Renal pelvis (tissue), 12 donors: ENCODE measurements at places on chromosomes 5 and 9.

DNA sequence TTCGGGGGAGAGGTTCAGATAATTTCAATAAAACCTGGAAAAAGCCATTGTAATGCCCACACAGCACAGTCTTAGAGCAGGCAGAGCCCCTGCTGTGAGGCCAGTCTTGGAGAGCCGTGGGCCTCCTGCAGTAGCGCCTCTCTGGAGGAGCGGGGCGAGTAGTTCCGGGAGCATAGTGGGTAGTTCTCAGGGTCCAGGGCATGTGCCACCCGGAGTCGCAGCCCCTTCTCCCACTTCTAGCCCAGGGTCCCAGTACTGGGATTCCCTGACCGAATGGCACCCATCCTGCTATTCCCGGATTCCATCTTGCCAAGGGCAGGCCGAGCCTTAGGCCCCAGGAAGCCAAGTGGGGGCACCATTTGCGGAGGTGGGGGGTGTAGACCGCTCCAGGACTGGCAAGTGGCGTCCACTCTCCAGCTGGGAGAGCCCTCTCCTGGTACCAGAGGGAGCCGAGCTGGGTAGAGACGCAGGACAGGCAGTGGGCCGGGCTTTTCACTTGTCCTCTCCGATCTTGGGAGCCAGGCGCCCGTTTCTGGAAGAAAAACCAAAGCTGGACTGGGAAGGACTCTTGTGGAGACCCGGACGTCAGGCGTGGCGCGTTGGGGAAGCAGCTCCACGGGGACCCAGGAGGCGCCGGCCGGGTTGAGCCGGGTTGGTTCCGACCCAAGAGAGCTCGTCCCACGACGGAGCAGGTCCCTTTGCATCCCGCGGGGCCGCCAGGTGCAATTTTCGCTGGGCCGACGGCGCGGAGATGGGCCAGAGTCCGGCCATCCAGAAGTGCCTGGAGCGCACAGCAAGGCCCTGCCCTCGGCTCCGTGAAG, 12.1 kb downstream of the PROP1 start:
- DNase-seq = no peak

- peak; percentile 60 for DNase-seq
Observed at GRCh38 chr9:2465921-2466460, 155.6 kb upstream of the VLDLR start.

GRCh38 chr5:156356238-156356637, 29.3 kb downstream of the SGCD start:
- DNase-seq = no peak

DNA sequence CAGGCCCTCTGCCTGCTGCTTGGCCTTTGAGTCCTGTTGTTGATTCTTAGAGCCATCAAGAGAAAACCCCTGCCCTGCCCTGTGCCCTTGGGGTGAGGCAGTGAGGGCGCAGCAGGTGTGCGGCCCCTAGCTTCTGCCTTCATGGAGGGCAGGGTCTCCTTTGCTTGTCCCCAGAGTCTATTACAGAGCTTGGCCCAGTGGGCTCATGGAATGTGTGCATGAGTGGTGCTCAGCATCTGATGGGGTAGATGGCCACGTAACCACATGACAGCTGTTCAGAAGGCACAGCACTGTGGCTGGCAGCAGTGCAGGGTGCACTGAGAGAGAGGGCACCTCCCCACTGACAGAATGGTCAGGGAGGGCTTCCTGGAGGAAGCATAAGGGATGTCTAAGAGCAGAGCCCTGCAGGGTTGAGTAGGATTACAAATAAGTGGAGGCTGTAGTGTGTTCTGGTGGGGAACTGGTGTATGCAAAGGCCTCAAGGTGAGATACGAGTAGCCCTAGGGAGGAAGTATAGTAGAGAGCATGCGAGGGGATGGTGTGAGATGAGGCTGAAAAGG, 70.8 kb downstream of the MACROH2A1 start:
- DNase-seq = no peak

- DNase-seq = no peak
Observed at GRCh38 chr5:117315170-117315569, 740.5 kb upstream of the SEMA6A start.

DNA sequence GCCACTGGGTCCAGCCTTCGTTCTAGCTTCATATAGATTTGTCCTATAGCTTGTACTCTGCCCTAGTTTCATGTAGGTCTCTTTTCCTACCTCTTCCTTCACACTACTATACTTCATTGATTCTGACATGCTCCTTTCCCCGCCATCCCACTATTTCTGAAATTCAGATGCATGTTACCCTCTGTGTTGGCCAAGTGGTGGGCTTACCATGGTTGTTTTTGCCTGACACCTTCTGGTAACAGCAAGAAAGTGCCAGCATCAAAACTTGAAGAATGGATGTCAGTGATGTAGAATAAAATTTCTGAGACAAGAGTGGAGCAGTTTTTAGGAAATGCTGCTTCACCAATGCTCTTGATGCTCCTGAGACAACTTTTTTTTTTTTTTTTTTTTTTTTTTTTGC, 19.5 kb upstream of the SERINC5 start:
- DNase-seq = no peak

DNA sequence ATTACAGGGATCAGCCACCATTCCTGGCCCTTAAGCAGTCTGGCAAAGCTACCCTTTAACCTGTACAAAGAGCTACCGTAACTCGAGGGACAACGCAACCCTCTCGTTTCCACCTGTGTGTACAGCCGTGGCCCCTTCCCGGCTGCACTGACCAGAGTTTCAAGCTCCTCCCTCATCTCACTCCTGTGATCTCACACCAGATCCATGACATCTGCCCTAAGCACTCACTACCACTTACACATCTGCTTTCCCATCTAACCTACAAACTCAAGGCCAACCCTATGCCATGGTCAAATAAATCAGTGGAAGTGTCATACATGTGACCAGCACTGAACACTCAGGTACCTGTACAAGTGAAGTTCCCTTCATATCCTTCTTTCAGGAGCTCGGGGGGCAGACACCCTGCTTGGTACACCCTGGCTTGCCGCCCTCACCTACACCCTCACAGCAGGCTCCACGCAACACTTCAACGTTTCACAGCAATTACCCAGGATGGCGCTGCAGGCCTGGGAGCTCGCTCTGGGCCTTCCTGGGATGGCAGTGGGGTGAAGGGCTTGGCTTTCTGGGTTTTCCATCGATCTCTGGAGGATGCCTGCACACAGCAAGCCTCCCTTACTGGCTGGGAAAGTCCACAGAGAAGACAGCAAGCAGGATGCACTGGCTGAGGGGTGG, 61.7 kb downstream of the PRRT1B start:
- no peak for DNase-seq

DNA sequence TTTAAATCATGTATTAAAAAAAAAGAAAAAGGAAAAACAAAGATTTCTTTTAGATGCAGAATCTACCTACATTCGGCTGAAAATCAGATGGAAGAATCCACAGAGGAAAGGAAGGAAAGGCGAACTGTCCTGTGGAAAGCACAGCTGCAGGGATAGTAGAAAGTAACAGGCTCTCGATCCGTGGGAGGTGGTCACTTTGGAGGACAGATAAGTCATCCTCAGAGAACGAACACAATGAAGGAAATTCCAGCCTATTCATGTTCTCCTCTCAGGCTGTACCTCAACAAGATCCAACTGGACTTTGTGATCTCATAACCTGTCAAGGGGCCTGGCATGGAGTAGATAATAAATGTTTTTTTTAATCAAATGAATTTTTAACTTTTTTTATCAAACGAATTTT, 72.8 kb downstream of the NR6A1 start:
- no peak for DNase-seq

DNA sequence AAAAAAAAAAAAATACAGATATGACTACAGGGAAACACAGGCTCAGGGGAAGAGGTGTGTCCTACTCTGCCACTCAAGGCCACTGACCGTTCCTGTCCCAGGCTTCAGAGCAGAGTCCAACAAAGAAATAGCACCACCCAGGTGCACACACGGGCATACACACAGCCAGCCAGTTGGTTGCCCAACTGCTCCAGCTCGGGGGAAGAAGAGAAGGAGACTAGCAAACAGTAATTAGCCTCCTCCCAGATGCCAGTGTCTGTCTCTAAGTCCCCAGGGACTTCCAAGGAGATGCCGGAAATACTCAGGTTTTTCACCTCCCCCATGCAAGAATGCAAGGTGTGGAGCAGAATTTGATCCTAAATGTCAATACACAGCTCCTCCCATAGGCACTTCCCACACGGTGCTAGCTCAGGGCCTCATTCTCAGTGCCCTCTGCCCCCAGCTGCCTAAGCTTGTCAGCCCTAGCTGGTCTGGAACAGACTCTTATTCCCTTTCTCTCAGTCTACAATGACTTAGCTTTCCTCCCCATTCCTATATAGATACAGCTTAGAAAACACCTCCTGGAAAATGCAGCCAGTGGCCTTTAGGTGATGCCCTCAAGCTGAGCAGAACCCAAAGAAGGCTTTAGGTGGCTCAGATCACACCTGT, 1.7 kb downstream of the MYORG start:
- no peak for DNase-seq
